ENCODE measurements at places on chromosomes 3 and 15. TPM values are rescaled to one million over a fixed set of nuclear protein-coding genes. Genes with fewer than 3 reads are reported as not detected.

Gene CCDC9B
- total RNA-seq: 8.9 TPM

Gene MAP1A
- 7.7 TPM for total RNA-seq

Gene CCR9
- total RNA-seq: not detected

Gene GJD2
- not detected for total RNA-seq

Gene APOD
- 0.15 TPM for total RNA-seq

Gene TRIM42
- total RNA-seq: not detected

Gene PRKCI
- 34.1 TPM for total RNA-seq

Gene PDZRN3
- 0.05 TPM for total RNA-seq

Gene GOLGA6C
- not detected for total RNA-seq

Gene GOLGA6D
- not detected for total RNA-seq

Gene FBN1
- total RNA-seq: 9.9 TPM

Gene ZNF148
- 17.0 TPM for total RNA-seq

Gene MUSTN1
- 0.67 TPM for total RNA-seq

Gene MYO5C
- 14.9 TPM for total RNA-seq

Gene WNT7A
- not detected for total RNA-seq

Gene ZPLD1
- not detected for total RNA-seq
